Thymus (tissue), 14 donors: ENCODE measurements at places on chromosomes 6 and 20. TPM values are rescaled to one million over a fixed set of nuclear protein-coding genes. Genes with fewer than 3 reads are reported as not detected.

DNA sequence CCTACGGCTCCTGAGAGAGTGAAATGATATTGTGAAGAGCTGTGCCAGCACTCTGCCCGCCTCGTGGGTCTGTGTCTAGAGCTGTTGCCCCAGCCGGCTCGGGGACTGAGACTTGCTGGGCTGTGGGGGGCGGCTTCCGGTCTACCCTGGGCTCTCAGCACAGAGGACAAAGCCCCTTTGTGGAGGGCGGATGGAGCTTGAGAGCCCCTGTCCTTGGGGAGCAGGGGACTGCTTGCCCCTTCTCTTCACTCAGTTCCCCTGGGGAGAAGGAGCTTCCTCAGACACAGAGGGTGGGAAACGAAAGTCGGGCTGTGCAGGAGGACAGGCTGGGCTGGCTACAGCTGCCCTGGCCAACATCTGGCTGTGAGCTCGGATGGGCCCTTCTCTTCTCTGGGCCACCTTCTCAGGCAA, 11.0 kb downstream of the SRC start:
- no peak for DNase-seq

DNA sequence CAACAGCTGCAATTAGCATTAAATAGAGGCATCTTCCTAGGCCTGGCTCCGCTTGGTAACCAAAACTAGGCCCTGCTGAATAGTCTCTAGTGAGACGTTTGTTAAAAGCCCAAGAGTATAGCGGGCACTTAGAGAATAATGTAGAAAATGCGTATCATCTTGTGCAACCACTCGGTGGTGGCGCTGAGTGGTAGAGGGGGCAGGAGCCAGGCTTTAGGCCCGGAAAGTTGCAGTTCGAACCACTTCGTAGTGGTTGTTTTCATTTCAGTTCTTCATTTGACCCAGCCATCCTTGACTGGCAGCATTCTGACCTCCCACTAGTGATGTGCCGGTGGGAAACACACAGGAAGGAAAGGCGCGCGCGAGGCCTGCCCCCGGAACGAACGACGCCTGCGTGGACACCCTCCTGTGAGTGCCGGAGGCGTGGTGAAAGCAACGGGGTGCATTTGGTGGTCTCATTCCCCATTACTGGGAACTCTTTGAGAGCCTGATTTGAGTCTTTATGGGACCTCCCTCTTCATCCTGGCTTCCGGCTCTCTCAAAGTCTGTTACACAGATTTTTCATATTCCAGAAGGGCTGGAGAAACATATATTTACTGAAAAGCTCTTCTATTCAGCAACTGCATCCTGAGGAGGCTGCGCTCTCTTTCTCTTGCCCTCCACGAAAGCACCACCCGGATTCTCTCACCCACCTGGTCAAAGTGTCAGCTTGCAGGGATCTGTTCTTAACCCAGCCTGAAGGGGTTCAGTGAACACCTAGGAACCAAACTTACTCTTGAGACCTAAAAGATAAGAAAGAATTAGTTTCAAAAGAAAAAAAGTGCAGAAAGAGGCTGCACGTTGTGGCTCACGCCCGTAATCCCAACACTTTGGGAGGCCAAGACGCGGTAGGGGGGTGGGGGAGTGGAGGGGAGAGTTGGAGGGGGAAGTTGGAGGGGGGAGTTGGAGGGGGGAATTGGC, 18.2 kb downstream of the GPX5 start:
- peak; percentile 48 for DNase-seq

GRCh38 chr20:33791959-33792597, 19.1 kb upstream of the CHMP4B start:
- peak; percentile 60 for DNase-seq

DNA sequence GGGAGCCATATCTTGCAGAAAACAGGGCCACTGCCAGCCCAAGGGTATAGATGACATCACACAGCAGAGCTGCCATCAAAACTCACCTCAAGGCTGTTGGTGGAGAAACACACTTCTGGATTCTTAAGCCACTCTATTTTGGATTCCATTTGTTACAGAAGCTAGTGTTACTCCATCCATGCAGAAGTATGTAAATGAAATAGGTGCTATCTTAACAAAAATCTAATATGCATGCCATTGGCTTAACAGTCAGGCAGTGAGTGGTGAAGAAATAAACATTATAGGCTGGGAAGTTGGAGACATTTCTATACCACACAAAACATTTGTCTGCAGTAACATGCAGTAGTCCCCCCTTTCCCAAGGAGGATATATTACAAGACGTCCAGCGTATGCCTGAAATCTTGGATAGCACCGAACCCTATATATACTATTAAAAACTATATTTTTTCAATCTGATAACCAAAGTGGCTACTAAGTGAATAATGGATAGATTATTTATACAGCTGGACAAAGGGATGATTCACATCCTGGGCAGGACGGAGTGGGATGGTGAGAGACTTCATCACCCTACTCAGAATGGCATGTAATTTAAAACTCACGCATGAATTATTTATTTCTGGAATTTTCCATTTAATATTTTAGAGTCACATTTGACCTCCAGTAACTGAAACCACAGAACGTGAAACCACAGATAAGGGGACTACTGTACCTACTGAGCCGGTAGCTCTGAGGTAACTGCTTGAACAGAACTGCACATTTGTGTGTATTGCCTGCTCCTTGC, 160.0 kb upstream of the PLN start:
- DNase-seq: no peak

- DNase-seq: no peak
Observed at GRCh38 chr6:111591901-111592461, 13.7 kb downstream of the TRAF3IP2 start.

- no peak for DNase-seq
Observed at GRCh38 chr6:15337582-15337981, 91.7 kb downstream of the JARID2 start.

GRCh38 chr6:33061987-33062386, 11.5 kb downstream of the HLA-DPA1 start:
- DNase-seq: no peak

MYLIP gene
- total RNA-seq: 11.8 TPM

DNA sequence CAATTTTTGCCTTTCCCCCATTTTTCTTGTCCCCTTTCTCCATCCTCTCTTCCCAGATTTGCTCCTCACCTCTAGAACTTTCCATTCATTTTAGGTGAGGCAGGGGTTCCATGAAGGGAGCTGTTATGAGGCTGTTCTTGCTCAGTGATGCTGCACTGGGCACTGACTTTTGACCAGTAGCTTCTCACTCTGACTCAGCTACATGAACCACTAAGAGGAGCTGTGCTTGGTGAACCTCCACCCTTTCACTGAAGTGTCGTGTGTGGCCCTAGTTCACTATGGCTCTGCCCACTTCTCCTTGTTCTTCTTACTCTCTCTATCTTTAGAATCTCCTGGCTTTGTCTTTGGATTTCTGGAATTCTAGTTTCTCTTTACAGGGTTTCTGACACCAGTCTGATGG, 307.1 kb upstream of the RNF24 start:
- DNase-seq: no peak

DNA sequence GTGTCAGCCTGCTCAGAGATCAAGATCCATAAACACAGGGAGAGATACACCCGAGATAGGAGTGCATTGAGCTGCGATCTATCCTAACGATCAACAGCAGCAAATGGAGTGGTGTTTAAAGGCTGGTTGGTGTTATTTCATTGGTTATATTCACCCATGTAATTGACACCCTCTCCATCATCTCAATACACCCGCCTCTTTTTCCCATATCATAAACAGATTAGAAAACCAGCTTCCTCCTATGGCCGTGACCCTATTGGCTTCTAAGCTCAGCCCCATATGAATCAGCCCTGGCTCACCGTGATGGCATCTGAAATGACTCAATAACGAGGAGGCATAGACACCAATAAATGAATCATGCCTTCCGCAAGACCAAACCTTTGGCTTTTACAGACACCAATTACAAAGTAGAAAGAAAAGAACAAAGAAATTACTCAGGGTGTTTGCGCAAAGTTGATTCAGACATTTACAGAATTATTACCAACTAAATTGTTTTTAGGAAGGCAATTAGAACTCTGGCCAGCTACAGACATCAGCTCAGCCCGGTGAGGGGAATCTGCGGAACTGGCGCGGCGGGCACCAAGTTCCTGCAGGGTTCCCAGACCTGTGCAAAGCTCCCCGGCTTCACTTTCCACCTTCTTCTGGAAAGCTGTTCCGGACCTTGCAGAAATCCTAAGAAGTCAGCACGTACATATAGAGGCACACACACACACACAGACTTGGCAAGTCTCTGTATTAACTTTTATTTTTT, 11.5 kb downstream of the PMEPA1 start:
- no peak for DNase-seq

DNA sequence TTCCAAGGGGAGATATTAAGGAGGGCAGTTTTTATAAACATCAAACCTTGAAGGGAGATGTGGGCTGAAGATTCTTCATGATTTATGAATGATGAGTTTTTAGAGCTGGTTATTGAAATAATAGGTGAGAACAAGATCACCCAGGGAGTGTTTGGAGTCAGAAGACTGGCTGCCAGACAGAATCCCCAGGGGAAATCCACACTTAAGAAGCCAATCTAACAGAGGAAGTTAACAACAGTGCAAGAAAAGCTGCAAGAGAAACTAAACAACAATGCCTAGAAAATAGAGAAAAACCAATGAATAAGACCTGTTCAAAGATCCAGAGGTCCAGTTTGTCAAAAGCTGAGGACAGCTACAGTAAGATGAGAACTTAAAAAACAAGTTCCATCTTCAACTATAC, 167.9 kb upstream of the MAN1A1 start:
- DNase-seq: no peak

YIPF3 gene
- total RNA-seq: 47.1 TPM
